Activated CD8-positive, alpha-beta T cell treated with anti-CD3 and anti-CD28 coated beads, Interleukin-2, amount 10 ng/mL, durations not matched to agents 7 days and 5 days (primary cell): ENCODE measurements at places on chromosomes 1 and 21. TPM values are rescaled to one million over a fixed set of nuclear protein-coding genes. Genes with fewer than 3 reads are reported as not detected.

GRCh38 chr1:26961826-26962225 lies 1.6 kb upstream of the KDF1 start:
- H3K27me3 ChIP-seq, result peaks cover 52% of the 10 kb centered on the region
- DNase-seq, result no peak
- H3K36me3 ChIP-seq, result peaks cover 2% of the 10 kb centered on the region
- no peak overlapping the region for H3K27ac ChIP-seq
- peaks cover 11% of the 10 kb centered on the region for H3K4me1 ChIP-seq

DNA sequence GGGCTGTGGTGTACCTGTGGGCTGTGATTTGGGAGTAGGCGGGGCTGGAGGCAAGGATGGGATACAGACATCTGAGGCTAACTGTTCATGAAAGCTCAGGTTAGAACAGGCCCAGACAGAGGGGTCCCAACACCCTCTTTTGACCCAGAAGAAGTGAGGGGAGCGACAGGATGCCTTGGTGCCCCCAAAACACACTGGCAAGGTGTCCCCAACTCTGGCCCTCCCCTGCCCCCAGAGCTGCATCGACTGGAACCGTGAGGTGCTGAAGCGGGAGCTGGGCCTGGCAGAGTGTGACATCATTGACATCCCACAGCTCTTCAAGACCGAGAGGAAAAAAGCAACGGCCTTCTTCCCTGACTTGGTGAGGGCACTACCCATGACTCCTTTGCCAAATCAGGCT lies 27.6 kb upstream of the PADI4 start:
- no peak for DNase-seq
- no peaks in the 10 kb centered on the region for H3K4me1 ChIP-seq
- H3K27ac ChIP-seq, result no peak overlapping the region
- no peaks in the 10 kb centered on the region for H3K36me3 ChIP-seq

GRCh38 chr1:192535916-192536664 lies 39.5 kb upstream of the RGS1 start:
- peaks cover 18% of the 10 kb centered on the region for H3K36me3 ChIP-seq
- H3K27me3 ChIP-seq, result no peaks in the 10 kb centered on the region
- no peak overlapping the region for H3K27ac ChIP-seq
- no peak overlapping the region for H3K4me3 ChIP-seq

GRCh38 chr1:52343979-52344378 lies 22.0 kb downstream of the CC2D1B start:
- no peak overlapping the region for H3K4me3 ChIP-seq
- peaks cover 2% of the 10 kb centered on the region for H3K4me1 ChIP-seq
- no peak overlapping the region for H3K27ac ChIP-seq
- no peak for DNase-seq
- H3K36me3 ChIP-seq, result no peaks in the 10 kb centered on the region
- no peaks in the 10 kb centered on the region for H3K27me3 ChIP-seq

S100A14 gene
- not detected for total RNA-seq

GRCh38 chr1:209012443-209013196 lies 570.9 kb upstream of the CAMK1G start:
- no peak for DNase-seq
- H3K27me3 ChIP-seq, result no peaks in the 10 kb centered on the region
- no peak overlapping the region for H3K4me3 ChIP-seq
- no peaks in the 10 kb centered on the region for H3K36me3 ChIP-seq
- no peaks in the 10 kb centered on the region for H3K4me1 ChIP-seq

- no peaks in the 10 kb centered on the region for H3K36me3 ChIP-seq
- DNase-seq, result no peak
- no peaks in the 10 kb centered on the region for H3K4me1 ChIP-seq
- H3K4me3 ChIP-seq, result no peak overlapping the region
Measured at GRCh38 chr1:15764269-15764764, 5.7 kb downstream of the FBLIM1 start.

DNA sequence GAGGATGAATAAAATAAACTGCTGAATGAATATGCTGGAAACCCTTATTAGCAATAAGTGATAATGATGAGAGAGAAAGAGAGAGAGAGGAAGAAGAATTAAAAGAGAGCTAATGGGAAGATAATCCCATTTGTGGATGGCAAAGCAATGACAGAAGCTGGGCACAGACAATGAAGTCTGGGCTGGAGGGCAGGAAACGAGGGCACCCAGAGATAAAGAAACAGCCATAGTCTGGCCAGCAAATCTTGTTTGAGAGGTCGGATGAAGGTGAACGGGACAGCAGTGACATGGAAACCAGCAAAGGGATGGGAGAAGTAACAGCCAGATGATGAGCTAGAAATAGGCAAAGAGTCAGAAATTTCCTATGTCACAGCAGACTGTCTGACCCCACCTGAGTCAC lies 155.9 kb downstream of the ASTN1 start:
- no peak overlapping the region for H3K4me3 ChIP-seq
- no peaks in the 10 kb centered on the region for H3K36me3 ChIP-seq
- no peak for DNase-seq
- no peaks in the 10 kb centered on the region for H3K4me1 ChIP-seq

NES gene
- total RNA-seq, result not detected

- H3K4me3 ChIP-seq, result no peak overlapping the region
- no peak overlapping the region for H3K27ac ChIP-seq
- H3K36me3 ChIP-seq, result peaks cover 29% of the 10 kb centered on the region
- no peak for DNase-seq
Measured at GRCh38 chr1:206501881-206502280, 5.5 kb upstream of the RASSF5 start.

DNA sequence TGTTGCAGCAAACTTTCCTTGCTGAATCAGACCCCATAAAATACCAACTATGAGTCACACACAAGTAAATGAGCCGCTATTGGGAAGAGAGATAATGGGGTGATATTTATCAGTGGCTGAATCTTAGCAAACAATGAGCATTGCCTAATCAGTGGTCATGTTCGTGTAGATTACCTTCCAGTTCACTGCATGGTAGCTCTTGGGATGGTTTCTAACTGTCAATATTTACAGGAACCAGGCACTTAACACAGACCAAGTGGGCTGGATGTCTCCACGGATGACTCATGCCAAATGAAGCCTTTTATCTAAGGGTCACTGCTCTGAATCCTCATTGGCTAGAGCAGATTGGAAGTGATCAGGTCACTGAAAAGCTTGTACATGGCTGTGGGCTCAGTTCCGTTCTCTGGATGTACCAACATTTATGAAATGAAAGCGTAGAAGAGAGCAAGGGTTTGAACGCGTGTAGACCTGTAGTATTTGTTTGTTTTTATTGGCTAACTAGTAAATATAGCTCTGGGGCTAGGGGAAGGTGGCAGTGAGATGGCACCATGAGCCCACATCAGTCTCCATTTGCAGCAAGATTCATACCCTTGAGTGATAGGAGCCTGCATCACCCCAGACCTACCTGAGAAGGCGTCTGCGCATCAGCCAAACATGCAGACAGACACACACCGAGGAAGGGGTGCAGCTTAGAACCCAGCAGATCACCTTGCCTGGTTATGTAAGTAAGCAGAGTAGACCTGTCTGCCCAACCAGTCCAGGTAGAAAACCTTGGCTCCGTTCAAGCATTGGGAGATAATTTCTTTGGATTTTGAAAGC lies 153.3 kb downstream of the TOMM20 start:
- no peaks in the 10 kb centered on the region for H3K27me3 ChIP-seq
- peak overlapping the region; percentile 8 for H3K27ac ChIP-seq
- DNase-seq, result no peak
- no peak overlapping the region for H3K4me3 ChIP-seq
- H3K36me3 ChIP-seq, result peaks cover 2% of the 10 kb centered on the region

RHEX gene
- not detected for total RNA-seq

GRCh38 chr1:19424651-19425570 lies 60.4 kb downstream of the CAPZB start:
- H3K27me3 ChIP-seq, result no peaks in the 10 kb centered on the region
- DNase-seq, result no peak
- peaks cover 25% of the 10 kb centered on the region for H3K36me3 ChIP-seq
- no peak overlapping the region for H3K4me3 ChIP-seq
- H3K27ac ChIP-seq, result peak overlapping the region; percentile 28
- H3K4me1 ChIP-seq, result peaks cover 43% of the 10 kb centered on the region

SPATA17 gene
- not detected for total RNA-seq

DNA sequence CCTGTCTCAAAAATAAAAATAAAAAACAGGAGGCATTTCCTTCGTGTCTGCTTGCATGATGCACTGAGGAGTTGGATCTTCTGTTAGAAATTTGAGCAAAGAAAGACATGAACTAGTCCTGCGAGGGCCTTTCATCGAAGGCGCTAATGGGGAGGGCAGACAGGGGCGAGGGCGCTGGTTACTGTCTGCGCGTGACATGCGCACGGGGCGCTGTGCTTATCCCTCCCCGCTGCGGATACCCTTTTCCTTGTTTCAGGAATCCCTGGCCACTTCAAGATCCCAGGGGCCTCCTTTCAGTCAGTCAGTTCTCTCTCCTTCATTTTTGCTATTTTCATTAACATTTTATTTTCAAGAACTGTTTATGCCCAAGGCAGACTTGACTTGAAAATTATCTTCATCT lies 545.8 kb downstream of the KIF26B start:
- H3K36me3 ChIP-seq, result no peaks in the 10 kb centered on the region
- no peak overlapping the region for H3K4me3 ChIP-seq
- H3K4me1 ChIP-seq, result no peaks in the 10 kb centered on the region
- H3K27ac ChIP-seq, result no peak overlapping the region
- no peak for DNase-seq

DNA sequence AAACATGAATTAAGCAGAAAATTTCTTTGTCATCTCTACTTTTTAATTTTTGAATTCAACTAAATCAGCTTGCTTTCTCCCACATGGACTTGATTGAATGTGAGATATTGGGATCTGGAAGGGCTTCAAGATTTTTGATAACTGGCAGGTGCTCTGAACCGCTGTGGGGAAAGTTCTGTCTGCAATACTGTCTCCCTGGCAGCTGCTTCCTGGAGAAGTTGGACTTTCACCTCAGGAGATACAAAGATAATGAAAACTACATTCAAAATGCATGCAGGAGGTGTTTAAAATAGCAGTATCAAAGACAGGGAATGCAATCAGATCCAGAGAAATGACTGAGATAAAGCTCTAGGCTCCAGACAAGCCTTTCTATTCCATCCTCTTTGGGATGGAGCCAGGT lies 338.3 kb downstream of the NEGR1 start:
- no peak overlapping the region for H3K27ac ChIP-seq
- H3K27me3 ChIP-seq, result no peaks in the 10 kb centered on the region
- no peak overlapping the region for H3K4me3 ChIP-seq
- DNase-seq, result no peak
- no peaks in the 10 kb centered on the region for H3K4me1 ChIP-seq
- H3K36me3 ChIP-seq, result no peaks in the 10 kb centered on the region

- H3K4me3 ChIP-seq, result no peak overlapping the region
- peak; percentile 89 for DNase-seq
- H3K27me3 ChIP-seq, result no peaks in the 10 kb centered on the region
- no peak overlapping the region for H3K27ac ChIP-seq
- H3K36me3 ChIP-seq, result peaks cover 41% of the 10 kb centered on the region
Measured at GRCh38 chr1:117059334-117059677, 820 bp upstream of the TTF2 start.

DNA sequence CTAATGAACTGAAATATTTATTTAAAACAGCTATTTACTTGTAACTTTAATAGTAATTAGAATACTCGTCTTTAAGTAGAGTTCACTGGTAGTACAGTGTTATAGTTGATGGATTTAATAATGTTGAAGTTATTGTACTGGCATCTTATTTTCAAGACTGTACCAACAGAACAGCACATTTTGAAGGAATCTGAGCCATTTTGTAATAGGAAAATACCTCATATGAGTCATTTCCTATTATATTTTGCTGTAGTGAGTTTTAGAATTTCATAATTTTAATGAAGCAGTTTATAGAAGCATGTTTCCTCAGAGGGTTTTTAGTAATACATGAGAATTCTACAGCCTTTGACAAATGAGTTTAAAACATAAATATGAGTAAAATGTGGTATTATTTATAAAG lies 258.3 kb downstream of the OLFM3 start:
- no peak for DNase-seq
- H3K27me3 ChIP-seq, result no peaks in the 10 kb centered on the region
- H3K27ac ChIP-seq, result no peak overlapping the region
- no peaks in the 10 kb centered on the region for H3K4me1 ChIP-seq
- no peak overlapping the region for H3K4me3 ChIP-seq

- no peak overlapping the region for H3K4me3 ChIP-seq
- H3K27me3 ChIP-seq, result no peaks in the 10 kb centered on the region
- DNase-seq, result no peak
Measured at GRCh38 chr1:59474496-59474895, 177.6 kb downstream of the FGGY start.

MMP23B gene
- total RNA-seq, result 2.0 TPM

- H3K36me3 ChIP-seq, result no peaks in the 10 kb centered on the region
- H3K4me3 ChIP-seq, result no peak overlapping the region
- DNase-seq, result no peak
- H3K27ac ChIP-seq, result no peak overlapping the region
- peaks cover 9% of the 10 kb centered on the region for H3K27me3 ChIP-seq
Measured at GRCh38 chr1:153155541-153155940, 4.9 kb upstream of the SPRR2G start.

GRCh38 chr1:75587692-75588091 lies 23.2 kb downstream of the SLC44A5 start:
- no peaks in the 10 kb centered on the region for H3K36me3 ChIP-seq
- H3K4me3 ChIP-seq, result no peak overlapping the region
- H3K27ac ChIP-seq, result no peak overlapping the region

DNA sequence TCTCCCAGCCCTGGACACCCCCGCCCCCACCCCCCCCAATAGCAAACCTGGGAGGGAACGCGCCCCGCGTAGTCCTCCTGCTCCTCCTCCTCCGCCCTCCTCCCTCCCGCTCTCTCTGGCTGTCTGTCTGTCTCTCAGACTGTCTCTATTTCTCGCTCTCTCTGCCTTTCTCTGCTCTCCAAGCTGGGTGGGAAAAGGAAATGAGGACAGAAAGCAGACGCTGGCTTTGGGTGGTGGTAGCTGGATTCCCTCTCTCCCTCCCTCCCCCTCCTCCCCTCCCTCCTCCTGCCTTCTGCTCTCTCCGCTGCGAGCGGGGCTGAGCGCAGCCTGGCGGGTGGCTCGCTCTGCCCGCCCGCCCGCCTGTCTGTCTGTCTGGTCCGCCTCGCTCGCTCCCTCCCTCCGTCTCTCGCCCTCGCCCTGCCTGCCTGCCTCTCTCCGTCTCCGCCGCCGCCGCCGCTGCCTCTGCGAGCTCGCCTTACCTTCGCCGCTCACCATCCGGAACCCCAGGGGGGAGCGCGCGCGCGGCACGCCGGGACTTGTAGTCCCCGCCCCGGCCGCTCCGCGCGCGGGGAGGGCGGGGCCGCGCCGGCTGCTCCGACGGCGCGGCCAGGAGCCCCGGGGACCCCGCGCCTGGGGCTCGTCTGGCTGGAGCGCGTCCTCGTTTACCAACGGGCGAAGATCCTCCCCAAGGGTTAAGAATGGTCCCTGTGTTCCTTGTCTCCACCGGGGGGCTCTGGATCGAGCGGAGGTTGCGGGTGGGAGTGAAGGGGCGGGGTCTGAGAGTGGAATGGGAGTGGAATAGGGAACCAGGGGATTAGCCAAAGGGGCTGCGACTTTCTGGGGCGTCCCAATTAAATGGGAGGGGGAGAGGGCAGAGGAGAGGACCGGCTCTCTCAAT lies at the start of gene AHDC1:
AHDC1 (minus strand) TSS at position 464 of the 898 bp plus-strand sequence. CDS start 52,029 bp downstream, outside the sequence.
- peak within 1 kb of the TSS; percentile 82 for H3K27ac ChIP-seq
- H3K4me3 ChIP-seq, result peak within 1 kb of the TSS; percentile 88
- H3K36me3 ChIP-seq, result no peaks in the 10 kb centered on the region

- H3K36me3 ChIP-seq, result no peaks in the 10 kb centered on the region
- H3K27me3 ChIP-seq, result peaks cover 3% of the 10 kb centered on the region
- DNase-seq, result no peak
- H3K4me1 ChIP-seq, result no peaks in the 10 kb centered on the region
- H3K27ac ChIP-seq, result no peak overlapping the region
Measured at GRCh38 chr1:63984257-63984929, 210.6 kb downstream of the ROR1 start.

SERTAD4 gene
- total RNA-seq, result not detected

- no peak for DNase-seq
- peaks cover 4% of the 10 kb centered on the region for H3K27me3 ChIP-seq
- H3K4me3 ChIP-seq, result no peak overlapping the region
- H3K36me3 ChIP-seq, result no peaks in the 10 kb centered on the region
- no peaks in the 10 kb centered on the region for H3K4me1 ChIP-seq
Measured at GRCh38 chr1:184330875-184331274, 56.0 kb upstream of the C1orf21 start.
